ENCODE measurements at places on chromosomes 12 and 14.

GRCh38 chr12:6205144-6205539 lies 4.9 kb downstream of the CD9 start:
- DNase-seq, result no peak

DNA sequence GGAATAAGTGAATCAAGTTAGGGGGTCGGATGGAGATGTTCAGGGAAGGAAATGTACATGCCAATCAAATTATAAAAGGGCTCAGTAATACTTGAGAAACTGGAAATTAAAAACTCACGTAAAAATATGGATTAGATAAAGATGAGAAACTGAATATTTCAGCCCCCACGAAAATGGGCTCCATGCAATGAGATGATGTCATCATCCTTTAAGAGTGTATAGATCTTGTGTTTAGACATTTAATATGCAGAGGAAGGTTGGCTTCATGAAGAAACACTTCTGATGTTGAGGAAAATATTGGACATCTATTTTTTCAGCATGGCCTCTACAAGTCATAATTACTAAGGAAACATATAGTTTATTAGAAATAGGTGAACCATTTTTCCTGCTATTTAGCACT lies 9.5 kb downstream of the TBC1D30 start:
- DNase-seq, result no peak

DNA sequence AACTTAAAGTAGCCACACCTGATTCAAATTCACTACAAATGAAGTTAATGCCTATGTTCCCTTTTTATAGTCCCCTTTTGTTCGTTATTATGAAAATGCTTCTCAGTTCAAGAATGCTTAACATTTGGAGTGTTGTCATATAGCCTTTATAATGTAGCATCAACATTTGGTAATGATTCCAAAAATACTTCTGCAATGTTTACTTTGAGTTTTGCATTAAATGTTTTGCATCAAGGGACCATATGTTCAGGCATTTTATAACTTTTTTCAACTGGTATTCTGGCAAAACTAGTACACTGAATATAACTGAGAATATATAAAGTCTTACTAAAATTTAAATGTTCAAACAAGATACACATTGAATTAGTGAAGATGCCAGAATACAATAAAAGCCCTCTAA lies 209.6 kb upstream of the SLC16A7 start:
- DNase-seq, result no peak

GRCh38 chr12:108065069-108065468 lies 64.0 kb upstream of the WSCD2 start:
- no peak for DNase-seq

- no peak for DNase-seq
Measured at GRCh38 chr12:91781114-91781513, 364.5 kb downstream of the BTG1 start.

GRCh38 chr12:992647-993046 lies 1.6 kb downstream of the ERC1 start:
- no peak for DNase-seq

- DNase-seq, result no peak
Measured at GRCh38 chr12:82862876-82863649, 176.4 kb downstream of the TMTC2 start.

DNA sequence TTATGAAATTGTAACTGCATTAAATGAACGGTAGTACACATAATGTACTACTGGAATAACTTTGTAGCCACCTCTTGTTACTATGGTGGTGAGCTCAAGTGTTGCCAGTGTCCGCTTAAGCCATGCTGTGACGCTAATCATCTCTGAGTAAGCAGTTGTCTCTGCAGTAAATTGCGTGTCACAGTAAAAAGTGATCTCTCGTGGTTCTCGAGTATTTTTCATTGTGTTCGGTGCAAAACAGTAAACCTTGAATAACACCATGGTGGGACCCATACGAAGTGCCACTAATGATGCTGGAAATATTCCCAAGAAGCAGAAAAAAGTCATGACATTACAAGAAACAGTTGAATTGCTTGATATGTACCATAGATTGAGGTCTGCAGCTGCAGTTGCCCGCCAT lies 524.8 kb downstream of the SOX5 start:
- DNase-seq, result no peak

DNA sequence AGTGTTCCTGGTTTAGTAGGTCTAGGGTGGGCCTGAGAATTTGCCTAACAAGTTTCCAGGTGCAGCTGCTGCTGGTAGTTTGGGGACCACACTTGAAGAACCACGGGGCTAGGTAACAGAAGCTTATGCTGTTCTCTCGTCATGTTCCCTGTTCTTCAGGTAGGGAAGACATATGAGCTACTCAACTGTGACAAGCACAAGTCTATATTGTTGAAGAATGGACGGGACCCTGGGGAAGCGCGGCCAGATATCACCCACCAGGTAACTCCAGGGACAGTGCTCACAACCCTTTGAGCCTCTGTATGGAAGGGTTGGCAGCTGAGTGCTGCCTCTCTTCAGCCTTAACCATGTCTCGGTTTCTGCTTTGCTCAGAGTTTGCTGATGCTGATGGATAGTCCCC lies 3.5 kb downstream of the EMG1 start:
- DNase-seq, result no peak
